CD4-positive, CD25-positive, alpha-beta regulatory T cell (primary cell): ENCODE measurements at places on chromosomes 16 and 17.

- DNase-seq = no peak
Observed at GRCh38 chr16:81636298-81636993, 142.6 kb upstream of the PLCG2 start.

DNA sequence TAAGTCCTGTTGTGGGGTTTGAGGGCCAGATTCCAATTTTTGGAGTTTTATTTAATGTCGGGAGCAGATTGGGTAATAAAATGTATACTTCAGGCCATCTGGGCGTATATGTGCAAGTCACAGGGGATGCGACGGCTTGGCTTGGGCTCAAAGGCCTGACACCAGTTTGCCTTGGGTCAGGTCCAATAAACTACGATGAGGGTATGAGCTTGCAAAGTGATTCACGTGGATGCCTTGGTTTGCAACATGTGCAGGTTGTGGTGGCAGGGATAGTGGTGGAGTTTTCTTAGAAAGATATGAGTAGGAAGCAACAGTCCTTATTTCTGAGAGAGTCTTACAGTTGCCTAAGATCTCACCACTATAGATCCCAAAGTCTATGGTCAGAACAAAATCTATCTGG lies 157.0 kb upstream of the CDH11 start:
- DNase-seq = no peak

DNA sequence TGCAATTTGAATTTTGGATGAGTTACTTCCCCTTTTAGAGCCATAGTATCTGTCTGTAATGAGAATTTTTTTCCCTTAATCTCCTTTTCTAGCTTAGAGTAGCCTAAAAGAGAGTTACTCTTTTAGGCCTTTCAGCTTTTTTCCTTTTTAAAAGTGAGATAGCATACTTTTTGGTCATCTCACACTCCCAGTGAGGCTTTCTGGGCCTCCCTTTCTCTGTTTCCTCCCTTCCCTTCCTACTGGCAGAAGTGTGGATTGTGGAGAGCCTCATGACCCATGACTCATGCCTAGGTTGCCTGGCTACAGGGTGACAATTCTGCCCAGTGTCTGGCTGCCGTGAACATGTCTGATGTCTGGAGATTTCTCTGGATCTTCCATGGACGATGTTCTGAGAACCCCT lies 15.2 kb downstream of the KRT23 start:
- no peak for DNase-seq

GRCh38 chr16:56478281-56479049 lies 27.1 kb downstream of the OGFOD1 start:
- DNase-seq = no peak

GRCh38 chr17:77426676-77427386 lies 286.1 kb downstream of the SEC14L1 start:
- no peak for DNase-seq

GRCh38 chr16:28084209-28084608 lies 20.7 kb upstream of the GSG1L start:
- no peak for DNase-seq

- no peak for DNase-seq
Observed at GRCh38 chr16:70152578-70153302, 20.8 kb upstream of the CLEC18C start.
